ENCODE measurements at places on chromosomes 16 and 17.

- DNase-seq, result no peak
Observed at GRCh38 chr16:1330260-1330914, 3.1 kb upstream of the BAIAP3 start.

DNA sequence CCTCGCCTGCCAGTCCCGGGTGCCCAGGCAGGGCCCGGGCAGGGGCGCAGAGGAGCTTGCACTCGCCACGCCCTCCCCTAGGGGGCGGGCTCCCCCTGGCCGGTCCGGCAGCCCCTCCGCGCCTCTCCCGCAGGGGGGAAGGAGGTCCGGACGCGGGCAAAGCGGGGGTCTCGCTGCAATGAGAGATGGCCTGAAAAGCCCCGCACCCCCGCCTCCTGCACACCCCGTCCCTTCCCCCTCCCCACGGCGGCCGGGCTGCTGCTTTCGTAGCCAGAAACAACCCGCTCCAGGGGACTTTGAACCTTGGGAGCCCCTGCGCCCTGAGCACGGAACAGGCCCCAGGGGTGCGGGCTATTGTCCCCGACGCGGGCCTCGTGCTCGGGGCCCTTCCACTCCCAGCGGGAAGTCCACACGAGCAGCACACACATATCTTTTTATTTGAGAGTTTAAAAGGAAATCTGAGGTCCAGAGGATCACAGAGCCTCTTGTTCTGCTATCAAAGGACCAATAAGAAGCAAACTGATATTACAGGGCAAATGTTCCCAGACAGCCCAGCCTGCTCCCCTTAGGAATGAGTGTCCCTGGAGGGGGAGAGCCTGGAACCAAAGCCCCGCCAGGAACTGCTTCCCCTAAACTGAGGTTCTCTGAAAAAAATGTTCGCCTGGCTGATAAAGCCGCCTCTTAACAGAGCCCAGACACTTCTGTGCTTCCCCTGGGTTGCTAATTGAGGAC lies 5.8 kb upstream of the CBX4 start:
- no peak for DNase-seq

DNA sequence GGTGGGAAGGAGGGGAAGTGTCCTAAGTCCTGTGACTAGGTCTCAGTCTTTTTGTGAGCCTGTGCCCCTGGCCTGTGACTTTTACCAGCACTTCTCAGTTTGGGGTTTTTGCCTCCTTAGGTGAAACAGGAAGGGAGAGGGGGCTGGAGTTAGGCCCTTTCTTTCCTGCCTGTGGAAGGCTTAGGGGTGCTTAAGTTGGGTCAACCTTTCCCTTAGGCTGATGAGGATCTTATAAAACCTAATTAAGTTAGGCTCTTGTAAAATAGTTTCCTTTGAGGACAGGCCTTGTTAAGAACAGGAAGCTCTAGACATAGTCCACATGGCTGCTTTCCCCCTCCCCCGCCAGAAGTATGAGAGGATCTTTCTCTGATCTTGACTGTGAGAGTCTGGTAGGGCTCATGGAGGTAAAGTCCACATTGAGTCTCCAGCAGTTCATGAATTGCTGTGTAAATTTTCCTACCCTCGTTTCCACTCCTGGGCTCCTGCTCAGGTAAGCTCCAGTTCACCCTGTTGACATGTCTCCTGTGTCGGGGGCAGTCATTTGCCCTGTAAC lies 17.0 kb upstream of the DNASE1 start:
- no peak for DNase-seq

- no peak for DNase-seq
Observed at GRCh38 chr17:72764632-72765041, 327.9 kb downstream of the SLC39A11 start.

DNA sequence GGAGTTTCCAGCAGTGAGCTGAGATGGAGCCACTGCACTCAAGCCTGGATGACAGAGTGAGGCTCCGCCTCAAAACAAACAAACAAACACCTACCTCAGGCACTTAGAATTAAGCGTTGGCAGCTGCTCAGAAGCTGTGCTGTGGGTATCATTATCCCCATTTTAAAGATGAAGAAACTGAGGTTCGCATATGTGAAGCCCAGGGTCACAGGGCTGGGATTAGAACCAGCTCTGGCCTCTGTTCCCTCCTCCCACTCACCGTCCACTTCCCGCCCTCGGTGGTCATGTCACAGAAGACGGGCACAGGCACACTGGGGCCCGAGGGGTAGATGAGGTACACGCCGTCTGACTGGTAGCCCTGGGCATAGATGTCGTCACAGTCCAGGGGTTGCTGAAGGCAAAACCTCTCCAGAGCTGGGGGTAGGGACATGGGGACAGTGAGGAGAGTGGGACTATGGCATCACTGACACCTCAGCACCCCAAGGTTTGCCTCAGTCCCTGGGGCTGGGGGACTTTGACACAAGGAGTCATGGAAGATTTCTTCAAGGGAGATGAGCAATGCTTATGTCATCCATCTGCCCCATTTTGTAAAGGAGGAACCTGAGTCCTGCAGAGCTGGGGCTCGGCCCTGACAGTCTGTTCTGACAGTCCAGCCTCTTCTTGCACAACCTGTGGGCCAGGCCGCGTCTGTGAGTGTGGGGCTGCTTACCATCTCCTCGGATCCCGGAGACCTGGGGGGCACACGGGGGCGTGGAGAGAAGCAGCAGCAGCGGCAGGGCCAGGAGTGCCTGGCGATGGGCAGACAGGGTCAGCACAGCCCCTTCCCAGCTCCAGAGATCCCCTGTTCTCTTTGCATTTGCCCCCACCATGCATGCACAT lies 700 bp downstream of the MFAP4 start:
- no peak for DNase-seq

GRCh38 chr17:61366715-61367413 lies 32.8 kb upstream of the TBX2 start:
- no peak for DNase-seq

DNA sequence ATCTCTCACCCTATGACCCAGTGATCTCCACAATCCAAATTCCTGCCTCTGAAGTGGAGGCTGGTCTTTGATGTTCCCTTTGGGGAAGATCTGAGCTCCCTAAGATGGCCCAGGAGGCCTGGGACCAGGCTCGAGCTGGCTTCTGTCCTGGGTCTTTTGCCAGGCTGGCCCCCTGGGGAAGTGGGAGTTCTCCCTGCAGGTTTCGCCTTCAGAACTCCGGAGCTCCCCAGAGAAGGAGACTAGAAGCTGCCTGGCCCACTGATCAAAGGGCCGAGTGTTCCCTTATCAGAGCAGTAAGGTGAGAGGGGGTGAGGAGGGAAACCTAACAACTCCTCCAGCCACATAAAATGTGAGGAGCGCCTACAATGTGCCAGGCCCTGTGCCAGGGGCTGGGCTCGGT lies 147.1 kb downstream of the IRF8 start:
- DNase-seq, result no peak

GRCh38 chr16:2470603-2471015 lies 488 bp upstream of the NTN3 start:
- DNase-seq, result no peak

DNA sequence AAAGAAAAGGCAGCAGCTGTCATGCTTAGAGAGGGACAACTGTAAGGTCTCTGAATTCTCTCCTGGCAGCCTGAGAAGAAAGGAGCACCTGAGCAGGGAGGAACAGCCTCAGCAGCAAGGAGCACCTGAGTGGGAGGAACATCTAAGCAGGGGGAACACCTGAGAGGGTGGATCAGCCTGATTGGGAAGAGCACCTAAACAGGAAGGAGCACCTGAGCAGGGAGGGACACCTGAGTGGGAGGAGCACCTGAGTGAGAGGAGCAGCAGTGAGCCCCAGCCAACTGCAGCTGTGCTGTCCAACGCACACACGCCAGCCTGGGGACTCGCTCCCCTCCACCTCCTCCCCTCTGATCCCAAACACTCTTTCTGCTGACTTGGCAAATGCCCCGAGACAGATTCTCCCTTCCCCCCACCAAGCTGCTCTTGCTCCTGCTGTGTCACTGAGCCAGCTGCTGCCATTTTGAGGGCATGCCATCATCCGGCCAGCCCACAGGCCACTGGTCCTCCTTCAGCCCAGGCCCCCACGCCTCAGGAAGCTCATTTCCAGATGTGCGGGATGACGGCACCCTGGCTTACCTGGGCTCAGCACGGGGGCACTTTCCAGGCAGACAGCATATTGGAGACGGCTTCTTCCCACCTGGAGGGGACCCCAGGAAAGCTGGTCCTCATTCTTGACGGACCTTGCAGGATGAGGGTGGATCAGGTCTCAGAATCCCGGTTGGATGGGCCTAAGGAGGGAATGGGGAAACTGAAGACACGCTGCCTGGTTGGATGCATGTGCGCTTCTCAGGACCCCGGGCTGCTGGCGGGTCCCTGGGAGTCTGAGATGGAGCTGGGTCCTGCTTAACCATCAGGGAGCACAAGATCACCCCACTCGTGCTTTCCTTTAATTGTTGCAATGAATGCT lies 57.7 kb upstream of the RBFOX3 start:
- no peak for DNase-seq

- DNase-seq, result no peak
Observed at GRCh38 chr17:13962716-13963240, 106.5 kb upstream of the COX10 start.

- peak; percentile 89 for DNase-seq
Observed at GRCh38 chr17:28953444-28954118, 2.3 kb upstream of the PHF12 start.

GRCh38 chr16:79083508-79084299 lies 516.8 kb downstream of the MAF start:
- no peak for DNase-seq

- DNase-seq, result no peak
Observed at GRCh38 chr17:45985447-45985846, 13.6 kb upstream of the STH start.

GRCh38 chr16:46582313-46582712 lies 38.9 kb downstream of the SHCBP1 start:
- DNase-seq, result no peak

GRCh38 chr17:77033892-77034404 lies 106.8 kb upstream of the SEC14L1 start:
- no peak for DNase-seq

- no peak for DNase-seq
Observed at GRCh38 chr16:8408855-8409567, 181.3 kb downstream of the TMEM114 start.

DNA sequence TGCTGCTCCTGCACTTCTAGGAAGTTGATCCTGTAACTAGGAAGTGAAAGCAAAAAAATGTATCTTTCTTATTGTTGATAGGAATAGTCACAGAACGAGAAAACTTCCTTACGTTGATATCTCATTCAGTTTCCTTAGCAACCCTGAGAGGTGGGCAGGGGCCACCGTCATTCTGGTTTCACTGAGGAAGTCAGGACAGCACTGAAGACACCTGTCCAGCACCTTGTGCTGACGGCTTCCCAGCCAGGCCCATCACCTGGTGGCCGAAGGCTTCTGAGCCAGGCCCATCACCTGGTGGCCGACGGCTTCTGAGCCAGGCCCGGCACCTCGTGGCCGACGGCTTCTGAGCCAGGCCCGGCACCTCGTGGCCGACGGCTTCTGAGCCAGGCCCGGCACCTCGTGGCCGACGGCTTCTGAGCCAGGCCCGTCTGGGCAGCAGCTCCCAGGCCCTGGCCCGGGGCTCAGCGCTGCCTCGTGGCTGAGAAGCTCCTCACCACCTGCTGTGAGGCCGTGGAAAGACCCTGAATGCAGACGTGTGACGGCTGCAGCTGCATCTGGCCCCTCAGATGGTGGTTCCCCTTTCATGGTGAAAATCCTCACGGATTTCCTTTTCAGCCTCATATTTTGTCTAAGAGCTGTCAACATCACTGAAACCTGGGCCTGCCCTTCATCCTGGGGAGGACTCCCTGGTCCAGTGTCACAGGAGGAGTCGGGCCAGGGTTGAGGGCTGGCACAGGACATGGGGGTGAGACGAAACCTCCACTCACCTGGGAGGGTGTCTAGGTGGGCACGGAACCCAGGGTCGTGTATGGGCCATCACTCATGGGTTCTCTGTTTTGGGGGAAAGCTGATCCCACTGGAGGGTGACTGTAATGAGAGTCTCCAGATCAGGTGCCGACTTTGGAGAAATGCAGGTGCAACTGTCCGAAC lies 33.0 kb upstream of the ZNF750 start:
- DNase-seq, result no peak

- no peak for DNase-seq
Observed at GRCh38 chr16:87780385-87780989, 14.7 kb upstream of the KLHDC4 start.

- no peak for DNase-seq
Observed at GRCh38 chr17:13002761-13003453, 14.9 kb downstream of the ELAC2 start.
